ENCODE measurements at places on chromosomes 3 and 15.

- no peak for DNase-seq
Measured at GRCh38 chr15:70475407-70475781, 288.0 kb downstream of the UACA start.

DNA sequence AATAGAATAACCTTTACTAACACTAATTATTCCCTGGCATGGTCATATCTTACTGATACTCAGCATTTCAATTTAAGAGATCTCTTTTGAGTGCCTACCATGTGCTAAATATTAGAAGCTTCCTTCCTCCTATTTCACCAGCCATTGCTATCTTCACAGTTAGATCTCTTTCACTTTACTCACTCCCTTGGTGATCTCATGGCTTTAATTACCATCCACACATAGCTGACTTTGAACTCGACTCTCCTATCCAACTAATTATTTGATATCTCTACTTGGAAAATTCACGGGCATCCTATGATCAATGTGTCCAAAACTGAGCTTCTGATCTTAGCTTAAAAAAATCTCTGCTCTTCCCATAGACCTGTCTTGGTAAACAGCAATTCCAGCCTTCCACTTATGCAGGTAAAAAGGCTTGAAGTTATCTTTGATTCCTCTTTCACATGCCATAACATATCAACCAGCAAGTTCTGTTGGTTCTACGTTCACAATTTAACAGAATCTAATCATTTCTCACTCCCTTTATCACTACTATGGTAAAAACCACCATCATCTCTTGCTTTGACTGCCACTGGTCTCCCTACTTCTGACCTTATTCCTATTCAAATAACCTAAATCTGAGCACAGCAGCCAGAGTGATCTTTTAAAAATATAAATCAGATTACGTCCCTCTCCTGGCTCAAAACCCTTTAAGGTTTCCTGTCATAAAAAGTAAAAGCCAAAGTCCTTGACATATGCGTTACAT lies 41.8 kb downstream of the HLTF start:
- no peak for DNase-seq

DNA sequence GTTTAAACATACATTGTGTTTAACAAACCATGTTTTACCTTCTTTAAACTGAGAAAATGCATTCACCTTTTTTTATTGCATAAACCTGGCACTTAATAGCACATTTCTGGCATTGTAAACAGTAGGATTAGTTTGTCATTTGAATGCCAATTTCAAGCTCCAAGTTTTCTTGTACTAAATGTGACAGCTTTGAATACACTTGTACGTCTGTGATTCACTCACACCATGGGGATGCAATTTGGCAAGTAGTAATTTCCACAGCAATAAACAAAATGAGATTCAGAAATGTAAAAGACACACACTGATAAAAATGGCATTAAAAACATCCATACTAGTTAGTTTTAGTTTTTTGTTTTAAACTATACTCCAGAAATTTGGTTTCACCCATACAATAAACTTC lies 598.9 kb downstream of the SI start:
- peak; percentile 33 for DNase-seq

GRCh38 chr3:61181874-61182273 lies 69.4 kb downstream of the FHIT start:
- DNase-seq = no peak

- DNase-seq = no peak
Measured at GRCh38 chr3:113405180-113405579, 36.1 kb downstream of the CFAP44 start.

DNA sequence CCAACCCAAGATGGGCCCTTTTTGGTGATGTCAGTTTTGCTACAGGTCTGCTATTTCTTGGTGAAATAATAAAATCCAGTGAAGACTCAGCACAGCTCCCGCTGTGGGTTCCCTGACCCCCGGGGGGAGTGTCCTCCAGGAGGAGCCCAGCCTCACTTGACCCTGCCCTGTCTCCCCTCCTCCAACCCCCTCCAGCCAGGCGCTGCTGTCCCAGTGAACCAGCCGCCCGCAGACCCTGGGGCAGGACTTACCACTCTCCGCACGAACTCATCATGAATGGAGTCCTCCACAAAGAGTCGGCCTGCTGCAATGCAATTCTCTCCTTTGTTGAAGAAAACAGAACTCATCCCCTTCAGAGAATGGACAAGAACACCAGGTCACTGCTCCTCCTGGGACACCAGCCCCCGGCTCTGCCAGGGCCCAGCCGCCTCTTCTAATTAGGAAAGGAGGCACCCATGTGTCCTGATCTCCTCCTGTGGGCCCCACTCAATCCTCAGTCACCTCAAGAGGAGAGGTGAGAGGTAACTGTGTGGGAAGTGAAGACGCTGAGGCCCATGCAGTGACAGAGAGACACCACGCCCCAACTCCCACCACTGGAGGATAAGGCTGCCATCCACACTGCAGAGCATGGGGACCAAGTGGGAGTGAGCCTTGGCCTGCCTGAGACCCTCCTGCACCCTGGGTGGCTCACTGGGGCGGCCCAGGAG lies 28.8 kb upstream of the SLC41A3 start:
- no peak for DNase-seq

DNA sequence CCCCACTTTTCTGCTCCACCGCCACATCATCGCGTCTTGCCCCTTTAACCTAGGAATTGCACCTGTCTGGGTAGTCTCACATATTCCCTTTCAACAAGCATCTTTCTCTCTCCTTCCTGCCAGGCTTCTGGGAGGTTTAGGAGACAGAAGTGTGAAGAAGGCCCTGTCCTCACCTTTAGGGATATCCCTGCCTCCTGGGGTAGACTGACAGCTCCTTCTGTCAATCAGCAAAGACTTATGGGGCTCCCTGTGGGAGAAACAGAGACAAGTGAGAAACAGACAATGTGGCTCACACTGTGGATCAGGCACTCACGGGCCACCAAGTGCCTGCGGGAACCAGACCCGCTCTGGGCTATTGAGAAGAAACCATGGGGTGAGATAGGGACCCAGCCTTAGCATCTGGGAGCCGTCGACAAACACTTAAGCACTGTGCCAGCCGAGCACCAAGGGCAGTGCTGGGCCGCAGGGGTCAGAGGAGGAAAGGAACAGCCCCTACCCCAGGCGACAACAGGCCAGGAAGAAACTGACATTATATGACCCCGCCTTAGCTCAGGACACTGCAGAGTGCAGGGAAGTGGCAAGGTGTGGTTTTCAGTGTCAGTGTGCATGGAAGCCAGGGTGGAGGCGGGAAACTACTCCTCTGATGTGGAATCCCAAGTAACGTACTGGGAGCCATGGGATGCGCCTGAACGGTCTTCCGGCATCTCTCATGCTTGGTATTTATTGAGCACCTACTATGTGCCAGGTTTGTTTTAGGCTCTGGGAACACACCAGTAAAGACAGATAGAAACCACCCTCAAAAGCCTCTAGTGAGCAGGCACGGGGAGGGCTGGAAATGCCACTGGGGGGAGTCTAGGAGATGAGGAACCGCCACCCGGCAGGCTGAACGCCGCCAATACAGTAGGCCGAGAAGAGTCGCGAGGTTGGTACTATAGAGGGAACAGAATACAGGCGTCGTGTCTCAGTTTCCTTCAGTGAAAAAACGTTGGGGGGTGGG lies 1.8 kb downstream of the EFCC1 start:
- DNase-seq = no peak

DNA sequence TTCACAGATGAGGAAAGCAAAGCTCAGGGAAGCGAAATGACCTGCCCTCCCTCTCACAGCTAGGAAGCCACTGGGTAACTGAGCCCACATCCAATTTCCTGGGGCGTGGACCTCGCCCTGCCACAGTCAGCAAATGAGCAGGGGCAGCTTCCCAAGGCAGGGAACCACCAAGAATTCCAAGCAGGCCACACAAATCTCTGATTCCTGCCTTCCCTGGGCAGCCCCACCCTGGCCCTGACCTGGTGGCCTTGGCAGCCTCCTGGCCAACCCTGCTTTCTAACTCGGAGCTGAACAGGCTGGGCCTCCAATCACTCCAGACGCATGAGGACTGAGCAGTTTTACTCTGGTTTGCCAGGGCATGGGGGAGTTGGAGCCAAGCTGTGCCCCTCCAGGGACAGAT lies 203.7 kb upstream of the TLE3 start:
- DNase-seq = no peak

DNA sequence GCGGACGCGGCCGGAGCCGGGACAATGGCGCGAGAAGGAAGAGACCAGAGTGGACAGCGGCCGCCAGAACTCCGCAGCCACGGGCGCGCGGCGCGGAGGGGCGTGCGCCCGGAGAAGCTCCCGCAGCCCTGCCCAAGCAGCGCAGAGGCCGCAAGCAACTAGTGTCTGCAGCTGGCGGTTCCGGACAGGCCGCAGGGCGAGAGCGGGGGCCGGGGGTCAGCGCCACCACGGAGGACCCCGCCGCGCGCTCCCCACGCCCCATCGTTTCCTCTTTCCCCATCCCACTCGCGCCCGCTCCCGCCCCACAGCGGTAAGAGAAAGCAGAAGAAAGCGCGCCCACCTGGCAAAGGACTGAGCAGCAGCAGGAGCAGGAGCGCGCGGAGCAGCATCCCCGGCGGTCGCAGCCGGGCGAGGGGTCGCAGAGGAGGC lies 440 bp downstream of the PRTG start:
- peak; percentile 33 for DNase-seq

GRCh38 chr3:107414325-107414964 lies 37.2 kb downstream of the CCDC54 start:
- no peak for DNase-seq

DNA sequence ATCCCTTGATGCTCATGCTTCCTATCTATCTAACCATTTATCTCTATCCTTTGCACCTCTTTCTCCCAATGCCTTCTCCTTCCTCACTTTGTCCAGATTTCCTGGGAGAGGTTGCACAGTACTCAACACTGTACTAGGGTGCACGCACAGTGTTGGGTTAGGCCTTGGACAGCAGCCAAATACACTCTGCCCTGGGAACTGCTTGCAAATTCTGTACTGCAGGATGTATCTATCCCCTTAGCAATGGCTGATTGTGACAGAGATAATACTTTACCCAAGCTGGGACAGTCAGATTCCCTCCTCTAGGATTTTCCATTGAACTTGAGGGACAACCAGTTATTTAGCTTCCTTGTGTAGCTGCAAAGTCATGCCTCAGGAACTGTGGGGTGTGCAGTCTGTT lies 113.3 kb downstream of the IL20RB start:
- DNase-seq = no peak

DNA sequence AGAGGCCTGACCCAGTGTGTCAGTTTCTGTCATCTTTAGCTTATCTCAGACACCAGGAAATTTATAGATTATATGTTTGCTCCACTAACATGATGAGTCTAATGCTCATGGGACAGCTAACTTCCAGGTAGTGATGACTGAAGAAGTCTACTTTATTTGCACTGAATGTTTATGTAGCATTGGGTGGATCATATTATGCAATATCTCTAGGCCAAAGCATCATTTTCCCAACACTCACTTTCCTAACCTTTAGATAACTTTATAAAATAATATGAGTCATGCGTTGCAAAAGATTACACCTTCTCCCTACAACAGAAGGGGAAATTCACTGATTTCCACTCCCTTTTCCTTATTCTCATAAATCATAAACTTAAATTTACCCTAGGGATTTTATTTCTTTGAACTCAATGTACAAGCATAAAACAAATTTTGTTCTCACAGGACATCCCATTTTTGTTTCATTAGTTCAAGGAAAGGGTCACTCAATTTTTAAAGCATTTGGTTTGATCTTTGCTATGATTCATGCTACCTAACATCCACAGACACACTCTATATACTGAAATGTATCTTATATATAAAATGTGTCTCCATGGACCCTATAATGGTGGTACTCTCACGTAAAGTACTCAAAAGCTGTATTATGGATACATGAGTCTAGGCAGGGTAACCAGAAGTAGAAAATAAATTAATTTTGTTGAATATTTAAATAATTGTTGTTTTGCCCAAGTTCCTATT lies 225.2 kb downstream of the WDR72 start:
- no peak for DNase-seq

GRCh38 chr15:74383695-74384565 lies 16.5 kb upstream of the CYP11A1 start:
- no peak for DNase-seq

- DNase-seq = no peak
Measured at GRCh38 chr3:186746008-186746407, 28.8 kb downstream of the KNG1 start.

DNA sequence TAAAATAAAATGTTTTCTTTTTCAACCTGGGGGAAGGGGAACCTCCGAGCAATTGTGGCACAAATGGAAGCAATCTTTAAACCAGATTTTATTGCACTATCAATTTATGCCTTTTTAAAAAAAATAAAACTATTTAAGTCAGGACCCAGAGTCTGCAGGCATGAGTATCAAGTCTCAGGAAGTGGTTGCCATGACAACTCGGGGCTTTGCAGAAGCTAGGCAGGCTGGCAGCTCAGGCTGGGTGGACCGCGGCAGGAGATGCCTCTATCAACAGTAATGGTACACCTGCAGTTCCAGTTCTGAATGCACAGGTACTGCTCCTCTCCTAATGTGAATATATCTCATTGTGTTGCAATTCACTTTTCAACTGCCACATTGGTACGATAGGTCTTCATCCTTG lies 447.7 kb downstream of the GABRG3 start:
- no peak for DNase-seq

DNA sequence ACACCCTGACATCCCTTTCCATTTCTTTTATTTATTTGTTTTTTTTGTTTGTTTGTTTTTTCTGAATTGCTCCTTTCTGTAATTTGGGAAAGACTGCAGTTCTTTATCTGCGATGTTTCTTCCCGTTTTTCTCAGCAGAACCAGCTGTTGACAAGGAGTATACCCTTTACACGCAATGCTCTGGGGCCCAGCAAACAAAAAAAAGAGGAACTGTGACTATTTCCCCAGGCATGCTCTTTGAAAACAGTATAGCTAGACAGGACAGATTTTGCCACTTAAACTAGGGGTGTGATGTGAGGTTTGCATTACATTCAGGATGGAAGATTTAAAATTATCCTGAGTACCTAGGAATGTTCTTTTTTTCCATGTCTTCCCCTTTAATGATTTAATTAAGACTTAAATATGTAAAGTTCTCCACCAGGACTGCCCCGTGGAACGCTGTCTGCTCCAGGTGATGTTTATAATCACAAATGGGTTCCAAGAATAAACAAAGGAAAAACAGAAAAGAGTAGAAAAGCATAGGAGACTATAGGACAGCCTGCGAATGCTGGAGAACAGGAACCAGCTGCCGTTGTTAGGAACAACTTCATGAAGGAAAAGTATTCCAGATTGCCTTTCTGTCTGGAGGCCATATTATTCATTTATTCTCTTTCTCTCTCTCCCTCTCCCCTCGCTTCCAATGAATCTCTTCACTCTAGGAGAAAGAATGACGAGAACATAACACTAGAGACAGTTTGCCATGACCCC lies 43.3 kb downstream of the TGFBR2 start:
- DNase-seq = no peak

GRCh38 chr15:51812598-51812997 lies 16.9 kb upstream of the TMOD3 start:
- DNase-seq = no peak

- no peak for DNase-seq
Measured at GRCh38 chr3:58345457-58345856, 12.8 kb downstream of the PXK start.

DNA sequence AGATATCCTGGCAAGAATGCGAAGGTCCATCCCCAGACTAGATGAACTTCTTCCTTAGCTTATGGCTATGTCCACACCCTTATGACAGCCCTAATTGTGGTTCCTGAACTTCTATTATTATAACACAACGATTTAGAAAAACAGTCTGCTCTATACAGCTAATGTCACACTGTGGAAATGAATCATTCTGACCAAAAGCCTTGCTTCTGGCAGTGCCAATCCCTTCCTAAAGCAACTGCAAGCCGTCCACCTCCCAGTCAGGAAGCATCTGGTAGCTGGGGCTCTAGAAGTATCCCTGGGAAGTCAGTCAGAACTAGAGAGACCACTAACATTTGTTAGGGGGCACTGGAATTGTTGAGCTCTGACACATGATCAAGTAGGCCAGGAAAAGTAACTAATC lies 45.0 kb downstream of the MYO5A start:
- no peak for DNase-seq

Data from NCI-H1417 treated with DMSO at 0.1 percent for 48 hours (cell line).